ENCODE measurements at places on chromosomes 3 and 15.

DNA sequence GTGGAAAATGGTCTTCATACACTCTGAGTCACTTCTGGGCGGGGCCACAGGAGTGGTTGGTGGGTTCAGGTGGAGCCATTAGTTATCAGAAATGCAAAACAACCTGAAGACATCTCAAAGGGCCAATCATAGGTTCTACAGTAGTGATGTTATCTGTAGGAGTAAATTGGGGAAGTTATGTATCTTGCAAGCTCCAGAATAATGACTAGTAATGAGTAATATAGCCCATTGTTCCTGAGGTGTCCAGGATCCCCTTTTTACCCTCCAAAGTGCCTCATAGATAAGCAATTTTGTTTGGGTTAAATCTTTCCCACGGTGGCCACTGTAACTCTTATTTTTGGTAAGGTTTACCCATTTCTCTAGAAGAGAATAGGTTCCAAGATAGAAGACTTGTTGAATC is 91.7 kb downstream of the PIK3R4 start:
- DNase-seq = no peak

DNA sequence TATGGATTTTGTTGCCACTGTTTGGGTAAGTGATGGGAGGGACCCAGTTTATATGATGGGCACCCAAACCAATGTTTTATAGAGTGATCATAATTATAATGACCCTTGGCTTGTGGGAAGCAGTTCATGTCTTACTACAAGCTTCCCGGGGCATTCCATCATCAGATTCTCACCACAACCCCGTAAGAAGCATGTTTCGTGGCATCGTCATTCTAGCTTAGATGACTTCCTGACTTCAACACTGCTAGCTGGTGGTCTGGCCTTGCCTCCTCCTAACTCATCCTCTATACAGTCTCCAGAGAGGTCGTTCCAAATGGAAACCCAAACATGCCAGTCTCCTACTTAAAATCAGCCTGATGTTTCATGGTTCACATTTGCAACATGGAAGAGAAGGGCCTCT is 226.9 kb downstream of the ADAMTS9 start:
- DNase-seq = peak; percentile 77

DNA sequence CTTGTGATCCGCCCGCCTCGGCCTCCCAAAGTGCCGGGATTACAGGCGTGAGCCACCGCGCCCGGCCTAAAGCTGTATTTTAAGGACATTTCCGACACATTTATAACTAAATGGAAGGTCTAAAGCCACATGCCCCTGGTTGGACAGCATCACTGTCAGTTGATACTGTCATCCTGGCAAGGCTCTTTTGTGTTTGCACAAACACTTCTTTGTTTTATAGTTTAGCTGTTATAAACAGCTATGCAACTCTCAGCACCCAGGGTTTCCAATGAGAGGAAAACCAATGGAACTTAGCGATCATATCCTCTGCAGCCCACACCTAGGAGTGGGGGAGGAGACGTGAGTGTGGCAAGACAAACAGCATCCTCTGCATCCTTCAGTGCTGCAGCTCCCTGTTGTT is 19.7 kb downstream of the NIPA1 start:
- DNase-seq = no peak

DNA sequence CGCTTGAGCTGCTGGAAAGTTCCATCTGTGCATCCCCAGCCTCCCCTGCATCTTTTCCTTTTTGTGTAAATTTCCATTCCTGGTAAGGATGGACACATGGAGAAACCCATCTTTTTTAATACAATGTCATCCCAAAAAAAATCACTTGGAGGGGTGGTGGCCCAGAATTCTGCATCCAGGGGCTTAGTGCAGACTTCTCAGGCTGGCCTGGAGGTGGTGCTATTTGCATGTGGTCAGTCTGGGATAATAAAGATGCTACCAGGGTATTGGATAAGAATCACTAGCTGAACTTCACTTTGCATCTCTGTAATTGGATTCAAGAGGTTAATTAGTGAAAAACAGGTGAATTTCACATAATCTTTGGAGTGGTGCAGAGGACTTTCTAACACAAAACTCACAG is 1.8 kb upstream of the ZSCAN2 start:
- no peak for DNase-seq

GRCh38 chr15:91897585-91898372 is 44.3 kb downstream of the SLCO3A1 start:
- DNase-seq = no peak

DNA sequence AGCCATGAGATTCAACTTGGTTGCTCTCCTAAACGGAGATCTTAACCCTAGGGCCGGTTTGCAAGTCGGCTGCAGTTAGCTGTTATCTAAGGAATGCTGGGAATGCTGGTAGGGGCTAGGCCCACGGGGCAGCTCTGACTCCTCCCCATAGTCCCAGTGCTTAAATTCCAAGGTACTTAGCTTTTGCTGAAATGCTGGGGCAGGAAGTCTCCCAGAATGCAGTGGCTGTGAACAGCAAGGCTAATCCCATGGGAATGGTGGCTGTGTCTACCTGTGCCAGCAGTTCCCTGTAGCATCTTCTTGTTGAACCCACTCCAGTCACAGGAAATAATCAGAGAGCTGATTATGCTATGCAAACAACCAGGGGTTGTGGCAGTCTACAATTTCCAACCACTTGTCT is 102.5 kb upstream of the TJP1 start:
- peak; percentile 62 for DNase-seq

Data from fibroblast of skin of left biceps (primary cell).